ENCODE measurements at places on chromosomes 11 and 22.

DNA sequence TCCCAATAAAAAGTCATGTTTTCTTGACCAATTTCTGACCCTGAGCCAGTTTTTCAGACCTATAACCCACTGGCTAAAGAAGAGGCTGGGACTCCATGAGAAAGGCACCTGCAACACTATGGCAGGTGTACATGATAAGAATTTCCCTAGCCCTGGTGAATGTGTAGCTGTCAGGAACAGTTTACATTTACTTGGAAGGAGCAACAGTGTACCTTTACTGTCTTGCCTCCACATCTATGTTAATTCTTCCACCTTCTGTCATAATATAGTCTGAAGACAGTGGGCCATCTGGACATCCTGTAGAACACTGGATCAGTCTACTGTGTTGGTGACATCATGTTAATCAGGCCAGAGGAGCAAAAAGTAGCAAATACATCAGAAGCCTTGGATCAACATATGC, 72.1 kb upstream of the CD82 start:
- no peak for DNase-seq

DNA sequence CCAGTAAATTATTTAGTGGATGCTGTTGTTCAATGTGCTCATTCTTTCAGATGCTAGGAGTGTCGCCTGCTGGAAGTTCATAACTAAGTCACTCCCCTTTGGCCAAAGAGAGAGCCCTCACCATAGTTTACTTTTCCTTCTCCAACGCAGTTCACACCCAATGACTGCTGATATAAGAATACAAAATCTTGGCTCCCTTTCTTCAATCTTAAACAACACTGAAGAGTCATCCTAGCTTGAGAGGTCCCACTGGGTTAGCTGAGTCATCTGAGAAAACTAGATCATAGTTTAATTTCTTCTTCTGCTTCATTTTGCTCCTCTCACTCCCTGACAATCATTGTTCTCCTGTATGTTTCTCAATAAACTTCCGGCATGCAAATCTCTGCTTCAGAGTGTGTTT, 5.4 kb upstream of the OR52L1 start:
- DNase-seq, result no peak

DNA sequence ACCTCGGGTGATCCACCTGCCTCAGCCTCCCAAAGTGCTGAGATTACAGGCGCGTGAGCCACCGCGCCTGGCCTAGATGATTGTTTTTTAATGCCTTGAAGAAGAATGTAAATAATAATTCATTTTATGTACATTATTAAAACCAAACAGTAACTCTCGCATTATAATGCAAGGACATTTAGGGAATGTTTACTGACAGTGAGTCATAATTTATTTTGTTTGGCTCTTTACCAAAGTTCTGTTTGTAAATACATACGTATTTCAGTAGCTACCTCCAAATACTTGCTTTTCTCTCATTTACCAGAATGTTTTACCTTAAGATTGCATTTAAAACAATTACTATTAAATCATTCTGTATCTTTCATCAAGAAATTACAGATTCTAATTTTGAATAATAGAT, 3.0 kb downstream of the RAB39A start:
- no peak for DNase-seq

DNA sequence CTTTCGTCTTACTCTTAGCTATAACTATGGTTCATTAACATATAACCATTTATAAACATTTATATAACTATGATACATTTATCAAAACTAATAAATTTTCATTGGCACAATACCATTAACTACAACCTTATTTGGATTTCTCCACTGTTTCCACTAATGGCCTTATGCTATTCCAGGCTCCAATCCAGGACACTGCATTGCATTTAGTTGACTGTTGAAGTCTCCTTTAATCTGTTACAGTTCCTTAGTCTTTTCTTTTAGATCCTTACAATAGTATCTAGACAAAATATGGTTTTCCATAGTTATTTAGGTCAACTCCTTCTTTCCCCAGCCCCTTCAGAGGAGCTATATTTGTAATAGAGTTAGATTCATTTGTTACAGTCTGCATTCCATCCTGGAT, 47.2 kb downstream of the CCDC34 start:
- DNase-seq, result no peak

- DNase-seq, result no peak
These were observed 4.9 kb upstream of the SLC16A8 start for GRCh38 chr22:38088629-38089473.

- no peak for DNase-seq
These were observed 1480.0 kb downstream of the TBC1D22A start for GRCh38 chr22:48242461-48242864.

DNA sequence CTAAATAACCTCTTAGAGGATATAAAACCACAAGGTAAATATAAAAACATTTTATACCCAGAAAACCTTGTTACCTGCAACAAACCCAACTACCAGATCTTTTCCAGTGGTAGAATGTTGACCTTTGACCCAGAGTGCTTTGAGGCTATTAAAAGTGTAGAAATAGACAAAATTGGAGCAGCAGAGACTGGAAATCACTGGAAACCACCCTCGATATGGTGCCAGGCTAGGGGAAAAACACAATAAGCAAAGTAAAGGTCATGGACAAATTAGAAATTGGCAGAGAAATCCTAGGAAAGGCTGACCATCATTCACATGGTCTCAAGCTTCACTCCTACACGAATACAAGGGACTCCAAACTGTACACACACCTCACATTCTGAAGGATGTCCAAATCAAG, 26.7 kb downstream of the SLC25A17 start:
- DNase-seq, result no peak

DNA sequence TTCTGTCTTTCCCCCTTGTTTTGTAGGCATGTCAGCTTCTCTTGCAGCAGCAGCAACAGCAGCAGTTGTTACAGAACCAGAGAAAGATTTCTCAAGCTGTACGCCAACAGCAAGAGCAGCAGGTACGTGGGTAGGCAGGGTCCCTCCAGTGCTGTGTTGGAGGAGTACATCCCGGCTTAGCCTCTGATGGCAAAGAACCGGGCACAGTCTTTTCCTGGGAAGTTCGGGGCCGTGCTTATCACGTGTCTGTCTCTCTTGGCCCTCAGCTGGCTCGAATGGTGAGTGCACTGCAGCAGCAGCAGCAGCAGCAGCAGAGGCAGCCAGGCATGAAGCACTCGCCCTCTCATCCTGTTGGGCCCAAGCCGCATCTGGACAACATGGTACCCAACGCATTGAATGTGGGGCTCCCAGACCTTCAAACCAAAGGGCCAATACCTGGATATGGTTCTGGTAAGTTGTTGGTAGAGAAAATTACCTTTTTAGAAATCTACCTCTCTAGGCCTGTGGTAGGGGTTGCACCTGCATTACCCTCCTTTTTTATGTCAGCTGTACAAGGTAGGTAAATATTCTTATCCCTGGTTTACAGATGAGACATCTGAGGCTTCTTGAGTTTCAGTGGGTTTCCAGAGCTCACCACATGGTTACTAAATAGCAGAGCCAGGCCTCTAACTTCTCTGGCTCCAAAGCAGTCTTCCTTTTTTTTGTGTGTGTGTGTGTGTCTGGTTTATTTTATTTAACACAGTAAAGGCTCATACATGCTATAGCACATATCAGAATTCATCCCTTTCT, 45.2 kb upstream of the ADSL start:
- DNase-seq, result peak; percentile 63

DNA sequence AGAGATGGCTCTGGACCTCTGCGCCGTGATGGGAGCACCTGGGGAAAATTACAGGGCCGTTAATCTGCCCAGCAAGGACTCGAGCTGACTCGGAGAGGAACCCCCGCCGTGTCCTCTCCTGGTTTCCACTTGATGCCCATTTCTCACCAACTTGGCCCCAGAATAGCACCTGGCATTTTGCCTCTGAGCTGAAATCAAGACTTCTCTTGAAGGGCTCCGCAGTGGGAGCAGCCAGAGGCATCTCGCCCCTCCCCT, 19.0 kb upstream of the CABP7 start:
- DNase-seq, result no peak

GRCh38 chr11:44607319-44607962, 42.0 kb downstream of the CD82 start:
- DNase-seq, result no peak

DNA sequence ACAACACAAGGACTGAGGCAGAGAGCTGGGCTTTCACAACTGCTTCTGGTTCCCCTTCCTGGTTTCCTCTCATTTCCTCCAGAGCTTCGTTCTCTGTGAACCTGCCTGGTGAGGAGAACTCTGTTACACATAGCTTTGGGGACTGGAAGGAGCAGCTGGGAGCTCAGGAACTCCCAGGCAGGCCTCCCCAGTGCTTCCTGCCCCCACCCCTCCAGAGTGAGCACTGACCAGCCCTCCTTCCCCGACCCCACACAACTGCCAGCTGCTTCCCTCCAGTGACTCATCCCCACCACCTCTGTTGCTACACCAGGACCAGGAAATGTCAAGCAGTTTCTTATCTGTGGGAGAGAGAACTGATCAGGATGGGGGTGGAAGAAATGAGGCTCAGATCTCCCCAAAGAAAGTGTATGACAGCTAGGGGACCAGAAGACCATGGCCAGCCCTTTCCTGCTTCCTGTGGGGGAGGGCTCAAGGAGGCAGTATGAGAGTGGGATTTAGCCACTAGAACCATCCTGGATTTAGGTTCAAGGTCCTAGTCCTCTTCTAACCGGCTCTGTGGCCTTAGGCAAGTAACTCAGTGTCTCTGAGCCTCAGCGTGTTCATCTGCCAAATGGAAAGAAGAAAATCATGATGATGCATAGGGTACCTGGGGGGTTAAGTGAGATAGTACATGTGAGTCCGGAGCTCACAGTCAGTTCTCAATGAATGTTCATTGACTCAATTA, 4.5 kb upstream of the TP53I11 start:
- no peak for DNase-seq

- no peak for DNase-seq
These were observed at the start of gene HTR3A for GRCh38 chr11:113974741-113975470. Gene HTR3A, plus strand, starts transcription at chr11:113975108. Its CDS starts 218 bp downstream, at chr11:113975326.

DNA sequence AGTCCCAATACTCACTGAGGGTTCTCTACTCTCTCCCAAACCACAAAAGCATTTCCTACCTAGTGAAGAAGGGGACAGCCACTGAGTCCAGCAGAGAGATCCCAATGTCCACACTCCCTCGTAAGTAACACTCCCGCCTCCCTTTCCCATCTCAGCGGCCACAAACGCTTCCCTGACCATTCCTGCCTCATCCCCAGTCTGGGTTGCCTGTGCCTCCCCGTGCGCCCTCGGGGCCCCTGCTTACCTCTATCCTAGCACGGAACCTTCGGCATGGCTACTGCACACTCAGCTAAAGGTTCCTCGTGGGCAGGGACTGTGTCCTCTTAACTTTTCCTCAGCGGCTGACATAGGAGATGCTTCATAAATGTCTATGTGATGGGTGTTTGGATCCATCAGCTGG, 1.5 kb downstream of the UPK2 start:
- DNase-seq, result no peak

DNA sequence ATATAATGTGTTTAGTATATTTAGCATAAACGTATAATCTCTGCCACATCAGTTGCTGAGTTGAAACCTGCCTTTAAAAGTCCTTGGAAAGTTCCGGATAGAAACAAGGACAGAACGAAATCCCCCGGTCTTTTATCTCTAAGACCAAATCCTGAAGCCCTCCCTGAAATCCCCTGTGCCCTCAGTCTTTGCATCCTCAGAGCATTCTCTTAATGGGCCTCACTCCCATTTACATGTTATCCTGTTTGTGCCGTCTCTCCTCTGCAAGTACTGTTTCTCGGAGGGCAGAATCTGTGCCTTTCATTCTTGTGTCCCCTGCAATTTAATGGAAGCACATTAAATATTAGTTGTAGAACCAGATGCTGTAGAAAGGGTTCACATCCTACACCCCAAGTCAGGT, 56.0 kb downstream of the ZNRF3 start:
- DNase-seq, result no peak

- DNase-seq, result no peak
These were observed 17.7 kb downstream of the PHLDB1 start for GRCh38 chr11:118625036-118625690.

DNA sequence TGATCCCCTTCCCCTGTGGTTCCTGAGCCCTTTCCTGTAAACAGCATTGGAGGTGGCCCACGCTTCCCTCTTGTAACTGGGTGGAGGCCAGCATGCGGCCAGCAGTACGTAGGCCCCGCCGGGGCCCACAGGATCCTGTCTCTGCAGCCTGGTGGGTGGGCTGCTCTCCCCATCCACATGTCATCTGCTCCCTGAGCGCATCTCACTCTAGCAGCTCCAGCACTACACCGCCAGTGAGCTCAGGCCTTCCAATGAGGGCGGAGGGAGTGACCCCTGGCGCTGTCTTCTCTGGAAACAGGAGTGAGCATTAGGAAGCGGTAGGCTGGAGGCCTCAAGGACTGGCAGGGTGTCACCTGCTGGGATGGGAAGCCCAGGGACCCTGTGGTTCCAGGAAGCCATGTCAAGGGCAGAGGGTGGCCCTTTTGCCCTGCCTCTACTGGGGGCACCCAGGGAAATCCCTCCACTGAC, 363.9 kb downstream of the TBC1D22A start:
- DNase-seq, result no peak

DNA sequence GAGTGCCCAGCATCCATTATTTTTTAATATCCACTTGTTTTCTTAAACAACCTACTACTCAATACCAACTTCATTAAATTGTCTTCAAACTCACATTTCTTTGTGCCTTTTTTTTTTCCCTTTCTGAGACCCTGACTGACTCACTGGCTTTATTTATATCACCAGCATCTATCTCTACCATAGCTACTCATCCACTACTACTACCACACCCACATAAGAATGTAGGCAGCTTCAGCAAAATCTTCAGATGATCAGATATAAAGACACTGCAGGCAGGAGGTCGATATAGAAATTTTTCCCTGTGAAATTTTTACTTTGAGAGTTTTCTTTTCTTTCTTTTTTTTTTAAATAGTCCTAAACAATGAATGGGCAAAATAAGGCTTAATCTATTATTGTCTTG, 2.2 kb downstream of the OR56B1 start:
- no peak for DNase-seq

- DNase-seq, result no peak
These were observed 19.2 kb downstream of the NPTXR start for GRCh38 chr22:38824585-38824984.

- no peak for DNase-seq
These were observed 102.5 kb downstream of the KCNA4 start for GRCh38 chr11:29914203-29914930.

- DNase-seq, result no peak
These were observed 15.0 kb downstream of the TUB start for GRCh38 chr11:8095806-8096522.

All from GM19239 (cell line).